ENCODE measurements at places on chromosomes 11 and 22.

DNA sequence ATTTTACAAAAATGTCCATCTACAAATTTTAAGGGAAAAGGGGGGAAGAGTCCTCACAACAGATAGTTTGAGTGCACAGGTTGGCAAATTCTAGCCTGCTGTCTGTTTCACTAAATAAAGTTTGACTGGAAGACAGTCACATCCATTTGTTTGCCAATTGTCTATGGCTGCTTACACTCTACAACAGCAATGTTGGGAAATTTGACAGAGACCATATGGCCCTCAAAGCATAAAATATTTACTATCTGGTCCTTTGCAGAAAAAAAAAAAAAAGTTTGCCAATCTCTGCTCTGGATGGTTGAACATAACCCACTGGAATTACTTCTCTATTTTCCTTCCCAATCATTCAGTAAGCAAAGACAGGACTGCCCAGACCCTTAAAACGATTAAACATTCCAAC lies 88.2 kb downstream of the FCHSD2 start:
- no peak for DNase-seq

GRCh38 chr11:1883346-1884302 lies 8.1 kb downstream of the PRR33 start:
- DNase-seq, result no peak

DNA sequence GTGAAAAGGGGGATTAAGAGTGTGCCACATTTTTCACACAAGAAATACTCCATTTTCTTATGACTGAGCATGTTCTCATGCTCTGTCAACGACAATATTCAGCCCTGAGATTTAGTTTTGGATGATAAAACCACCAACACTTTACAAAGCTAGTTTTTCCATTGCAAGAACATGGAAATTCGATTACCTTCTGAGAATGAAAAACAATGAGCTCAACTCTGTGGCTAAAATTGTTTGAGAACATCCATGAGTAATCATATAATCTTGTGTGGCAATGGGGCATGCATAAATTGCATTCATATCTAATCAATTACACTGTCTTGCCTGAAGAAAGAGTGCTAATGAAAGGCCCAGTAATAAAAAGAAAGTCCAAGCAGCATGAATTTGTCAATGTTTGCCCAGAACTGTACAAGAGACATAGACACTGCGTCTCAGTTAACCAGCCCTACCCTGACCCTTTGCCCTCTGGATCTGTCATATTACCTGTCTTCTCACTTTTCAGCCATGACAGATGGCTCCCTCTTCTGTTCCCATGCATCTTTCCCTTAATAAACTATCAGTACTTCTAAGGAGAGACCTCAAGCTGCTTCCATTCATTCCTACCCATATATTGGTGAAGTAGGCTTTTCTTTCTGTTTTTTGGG lies 253.4 kb downstream of the FAM76B start:
- DNase-seq, result no peak

DNA sequence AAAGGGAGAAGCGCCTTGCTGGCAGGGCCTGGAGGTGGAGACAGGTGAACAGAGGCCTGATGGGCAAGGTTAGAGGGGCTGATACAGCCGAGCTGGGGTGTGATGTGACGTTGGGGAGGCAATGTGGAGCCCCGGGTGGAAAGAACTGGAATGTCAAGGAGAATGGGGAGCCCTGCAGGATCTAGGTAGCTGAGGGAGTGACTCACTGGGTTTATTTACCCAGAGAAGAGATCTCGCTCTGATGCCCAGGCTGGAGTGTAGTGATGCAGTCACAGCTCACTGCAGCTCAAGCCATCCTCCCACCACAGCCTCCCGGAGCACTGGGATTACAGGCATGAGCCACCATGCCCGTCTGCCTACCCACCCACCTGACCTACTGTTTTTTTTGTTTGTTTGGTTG lies 1.9 kb upstream of the CYB5R3 start:
- DNase-seq, result no peak

- no peak for DNase-seq
Observed at GRCh38 chr22:24473284-24473683, 21.8 kb upstream of the UPB1 start.

- no peak for DNase-seq
Observed at GRCh38 chr11:110106713-110107274, 13.6 kb downstream of the ZC3H12C start.

DNA sequence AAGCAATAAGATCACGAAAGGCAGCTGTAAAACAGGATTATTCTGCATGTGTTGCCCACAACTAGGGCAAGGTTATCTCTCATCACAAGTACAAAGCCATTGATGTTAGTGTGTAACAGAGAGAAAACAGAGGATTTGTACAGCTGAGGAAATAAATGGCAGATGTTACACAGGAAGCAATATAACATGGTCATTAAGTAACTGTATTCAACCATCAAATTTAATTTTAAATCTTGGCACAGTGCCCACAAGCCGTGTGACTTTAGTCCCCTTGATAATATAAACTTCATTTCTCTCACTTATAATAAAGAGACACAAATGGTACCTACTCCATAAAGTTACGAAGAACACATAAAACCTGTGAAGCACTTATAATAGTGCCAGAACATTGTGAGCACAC lies 17.3 kb downstream of the OR51E2 start:
- no peak for DNase-seq

GRCh38 chr22:49748514-49748913 lies 79.2 kb downstream of the BRD1 start:
- no peak for DNase-seq

GRCh38 chr11:78149646-78150045 lies 10.2 kb upstream of the ALG8 start:
- no peak for DNase-seq
